Fibroblast of skin of back (primary cell): ENCODE measurements at places on chromosomes 2 and 18.
A peak's percentile ranks its signal among the peaks of the same experiment; 100 is the strongest.

DNA sequence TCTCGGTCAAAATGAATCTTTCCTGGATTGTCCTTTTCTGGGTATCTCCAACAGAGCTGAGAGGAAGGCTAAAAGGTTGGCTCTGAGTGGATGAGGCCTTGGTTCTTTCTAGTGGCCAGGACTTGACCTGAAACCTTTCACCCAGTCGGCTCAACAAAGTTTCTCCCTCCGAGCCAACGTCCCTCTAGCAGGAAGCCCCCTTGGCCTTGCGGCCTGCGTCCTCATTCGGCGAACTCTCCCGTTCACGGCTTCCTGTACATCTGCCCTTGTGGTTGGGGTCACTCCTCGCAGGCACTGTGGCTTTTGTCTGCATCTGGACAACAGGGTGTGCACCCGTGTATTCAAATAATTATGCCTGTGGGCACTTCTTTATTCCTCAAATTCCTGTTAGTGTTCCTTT is 9.4 kb upstream of the SIX3 start:
- no peak for DNase-seq

GRCh38 chr2:55391615-55392242 is 27.9 kb downstream of the CCDC88A start:
- no peak for DNase-seq

GRCh38 chr18:43526426-43527145 is 249.3 kb upstream of the SYT4 start:
- DNase-seq, result peak; percentile 69

DNA sequence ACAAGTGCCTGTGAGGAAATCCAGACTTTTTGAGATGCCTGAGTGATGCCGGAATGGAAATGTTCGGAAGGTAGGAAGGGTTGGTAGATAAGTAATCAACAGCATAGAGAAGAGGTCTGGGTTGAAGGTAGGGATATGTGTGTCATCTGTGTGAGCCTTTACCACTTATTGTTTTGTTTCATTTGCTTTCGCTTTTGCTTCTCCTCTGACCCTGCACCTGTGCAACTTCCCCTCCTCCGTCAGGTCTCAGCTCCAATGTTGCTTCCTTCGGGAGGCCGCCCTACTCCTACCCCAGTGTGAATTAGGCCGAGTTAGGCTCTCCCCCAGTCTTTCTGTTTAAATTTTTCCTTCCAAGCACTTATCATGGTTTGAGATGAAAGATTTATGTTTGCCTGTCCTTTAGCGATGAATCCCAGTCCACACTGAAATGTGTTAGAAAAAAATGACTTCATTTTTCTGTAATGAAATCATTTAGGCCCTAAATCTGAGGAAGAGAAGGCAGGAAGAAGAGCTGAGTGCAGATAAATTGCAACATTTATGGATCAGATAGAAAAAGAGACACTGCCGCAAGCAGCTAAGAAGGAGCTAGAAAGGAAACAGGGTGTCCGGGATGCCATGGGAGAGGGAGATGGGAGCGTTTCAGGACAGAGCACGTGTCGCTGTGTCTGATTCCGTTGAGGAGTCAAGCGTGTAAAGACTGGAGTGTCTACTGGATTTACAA is 139.6 kb upstream of the PELI1 start:
- DNase-seq, result peak; percentile 38

GRCh38 chr2:20091305-20091991 is 40.0 kb upstream of the LAPTM4A start:
- DNase-seq, result peak; percentile 94

- no peak for DNase-seq
These were observed 61.1 kb upstream of the IGFBP5 start for GRCh38 chr2:216756435-216756834.

- DNase-seq, result peak; percentile 60
These were observed 73.0 kb upstream of the YWHAQ start for GRCh38 chr2:9703701-9704221.
